ENCODE measurements at places on chromosomes 2 and 18.

- DNase-seq = no peak
These were observed 2.3 kb upstream of the IL1RL2 start for GRCh38 chr2:102184568-102184967.

GRCh38 chr18:37778417-37779165, 213.0 kb upstream of the CELF4 start:
- peak; percentile 23 for DNase-seq

DNA sequence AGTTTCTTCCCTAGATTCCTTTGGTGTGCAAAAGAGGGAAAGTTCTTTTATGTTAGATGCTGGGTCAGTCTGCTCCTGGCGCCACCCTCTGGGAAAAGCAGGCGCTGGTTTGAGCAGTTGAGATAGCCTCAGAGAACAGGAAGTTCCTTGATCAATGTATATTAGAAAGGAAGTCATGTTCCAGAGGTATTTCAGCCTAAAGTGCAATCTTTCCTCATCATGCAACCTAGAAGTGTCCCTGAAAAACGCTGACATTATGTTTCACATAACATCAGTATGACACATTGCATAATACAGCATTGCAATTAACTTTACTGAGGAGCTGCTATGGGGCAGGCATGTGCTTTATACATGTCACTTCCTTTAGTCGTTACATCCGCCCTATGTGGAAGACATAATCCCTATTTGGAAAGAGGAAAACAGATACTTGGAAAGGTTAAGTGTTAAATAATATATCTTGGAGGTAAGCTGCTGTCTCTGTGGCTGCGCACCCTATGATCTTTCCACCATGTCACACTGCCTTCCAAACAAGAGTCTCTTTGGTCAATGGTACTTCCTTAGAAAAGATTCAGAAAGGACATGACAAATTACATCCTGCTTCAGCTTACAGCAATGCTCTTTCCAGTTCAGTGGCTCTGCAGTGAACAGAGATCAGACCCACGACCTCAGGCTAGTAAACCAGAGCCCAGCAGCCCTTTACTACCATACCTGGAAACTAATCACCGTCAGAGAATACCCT, 369.7 kb downstream of the RAD51AP2 start:
- DNase-seq = peak; percentile 34

GRCh38 chr18:5998166-5998881, 103.0 kb upstream of the TMEM200C start:
- DNase-seq = no peak

- DNase-seq = no peak
These were observed 73.9 kb downstream of the LBH start for GRCh38 chr2:30305235-30305634.

DNA sequence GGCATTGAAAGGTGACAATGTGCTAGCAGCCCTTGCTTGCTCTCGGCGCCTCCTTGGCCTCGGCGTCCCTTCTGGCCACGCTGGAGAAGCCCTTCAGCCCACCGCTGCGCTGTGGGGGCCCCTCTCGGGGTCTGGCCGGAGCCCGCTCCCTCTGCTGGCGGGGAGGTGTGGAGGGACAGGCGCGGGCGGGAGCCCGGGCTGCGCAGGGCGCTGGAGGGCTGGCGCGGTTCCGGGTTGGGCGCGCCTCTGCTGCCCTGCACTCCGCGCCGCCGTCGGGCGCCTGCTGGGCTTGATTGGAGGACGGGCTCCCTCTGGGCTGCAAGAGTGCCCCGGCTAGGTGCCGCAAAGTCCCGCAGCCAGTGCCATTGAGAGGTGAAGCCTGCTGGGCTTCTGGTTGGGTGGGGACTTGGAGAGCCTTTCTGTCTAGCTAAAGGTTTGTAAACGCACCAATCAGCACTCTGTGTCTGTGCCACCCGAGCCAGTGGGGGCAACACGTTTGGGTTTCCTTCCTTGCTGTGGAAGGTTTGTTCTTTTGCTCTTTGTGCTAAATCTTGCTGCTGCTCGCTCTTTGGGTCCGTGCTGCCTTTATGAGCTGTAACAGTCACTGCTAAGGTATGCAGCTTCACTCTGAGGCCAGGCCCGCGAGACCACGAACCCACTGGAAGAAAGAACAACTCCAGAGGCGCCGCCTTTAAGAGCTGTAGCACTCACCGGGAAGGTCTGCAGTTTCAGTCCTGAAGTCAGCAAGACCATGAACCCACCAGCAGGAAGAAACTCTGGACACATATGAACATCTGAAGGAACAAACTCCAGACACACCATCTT, 14.8 kb upstream of the IMP4 start:
- DNase-seq = no peak

All from inflammatory macrophage treated with lipopolysaccharide for 4 hours (primary cell).